ENCODE measurements at places on chromosomes 4 and X. TPM values are rescaled to one million over a fixed set of nuclear protein-coding genes. Genes with fewer than 3 reads are reported as not detected.

The ASMT gene
- 0.70 TPM for total RNA-seq

The LEF1 gene
- 175 TPM for total RNA-seq

The ESX1 gene
- not detected for total RNA-seq

The ADGRG4 gene
- not detected for total RNA-seq

The TET2 gene
- total RNA-seq = 43.1 TPM

The NWD2 gene
- not detected for total RNA-seq

The PABPC1L2B gene
- not detected for total RNA-seq

The MID1 gene
- 0.60 TPM for total RNA-seq

The CCDC158 gene
- not detected for total RNA-seq

GRCh38 chr4:138953961-138954371 is 61.6 kb upstream of the NOCT start:
- no peak for DNase-seq

GRCh38 chrX:120752431-120753082 is 122.7 kb upstream of the C1GALT1C1 start:
- DNase-seq = no peak

DNA sequence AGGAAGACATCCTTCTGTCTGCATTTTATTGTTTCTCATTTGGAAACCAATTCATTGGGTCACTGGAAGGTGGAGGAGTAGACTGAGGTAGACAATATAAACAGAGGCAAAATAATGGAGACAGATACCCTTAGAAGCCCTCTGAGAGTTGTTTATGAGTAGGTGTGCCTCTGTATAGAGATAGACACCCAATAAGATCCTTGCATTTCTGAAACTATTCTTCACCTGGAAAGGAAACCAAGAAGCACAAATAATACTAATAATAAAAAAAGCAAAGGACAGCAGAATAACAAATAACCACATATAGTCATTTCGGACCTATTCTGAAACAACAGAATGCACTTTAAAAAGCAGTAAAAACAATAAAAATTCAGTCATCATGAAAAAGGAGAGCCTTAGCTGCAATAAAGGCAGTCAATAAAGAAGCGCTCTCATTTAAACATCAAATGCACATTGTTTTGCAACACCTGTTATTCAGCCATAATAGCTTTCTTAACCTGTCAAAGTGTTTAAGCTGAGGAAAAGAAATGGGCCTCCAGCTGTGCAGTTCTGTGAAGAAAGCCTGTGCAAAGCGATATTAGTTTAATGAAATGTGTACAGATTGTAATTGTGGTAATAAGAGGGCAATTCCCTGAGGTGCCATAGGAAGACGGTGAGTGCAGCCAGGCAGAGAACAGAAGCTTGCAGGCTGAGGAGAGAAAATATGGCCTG is 904.2 kb downstream of the STPG2 start:
- no peak for DNase-seq

GRCh38 chr4:77579406-77580076 is 26.1 kb upstream of the CXCL13 start:
- DNase-seq = no peak

- no peak for DNase-seq
Observed at GRCh38 chr4:150289881-150290280, 211.6 kb downstream of the DCLK2 start.

DNA sequence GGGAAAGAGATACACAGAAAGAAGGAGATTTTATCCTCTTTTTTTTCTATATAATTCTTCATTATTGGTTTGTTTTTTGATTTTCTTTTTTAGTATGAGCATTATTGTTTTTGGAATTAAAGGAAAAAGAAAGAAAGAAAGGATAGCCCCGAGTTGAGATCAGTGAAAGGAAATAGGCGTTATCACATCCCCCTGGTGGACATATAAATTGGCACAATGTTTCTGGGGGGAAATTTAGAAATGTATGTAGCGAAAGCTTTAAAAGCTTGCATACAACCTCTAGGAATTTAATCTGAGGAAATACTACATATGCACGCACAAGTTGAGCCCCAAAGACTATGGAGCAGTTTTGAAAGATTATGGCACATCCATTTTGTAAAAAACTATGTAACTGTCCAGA is 226.3 kb upstream of the LDB2 start:
- no peak for DNase-seq

DNA sequence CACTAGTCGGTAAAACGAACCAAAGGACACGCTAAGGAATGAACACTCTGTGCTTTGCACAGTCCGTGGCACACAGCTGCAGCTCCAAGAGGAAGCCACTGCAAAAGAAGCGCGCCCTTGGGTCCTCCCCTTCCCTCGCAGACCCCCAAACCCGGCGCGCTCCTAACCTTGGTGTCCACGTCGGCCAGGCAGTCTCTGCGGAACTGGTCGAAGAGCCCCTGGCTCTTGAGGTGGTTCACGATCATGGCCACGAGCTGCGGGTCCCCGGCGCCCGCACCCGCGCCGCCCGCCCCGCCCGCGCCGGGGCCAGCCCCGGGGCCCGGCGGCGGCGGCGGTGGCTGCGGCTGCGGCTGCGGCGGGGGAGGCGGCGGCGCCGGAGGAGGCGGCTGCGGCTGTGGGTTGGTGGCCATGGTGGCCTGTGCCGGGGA is 333 bp downstream of the BOD1L1 start:
- peak; percentile 46 for DNase-seq

DNA sequence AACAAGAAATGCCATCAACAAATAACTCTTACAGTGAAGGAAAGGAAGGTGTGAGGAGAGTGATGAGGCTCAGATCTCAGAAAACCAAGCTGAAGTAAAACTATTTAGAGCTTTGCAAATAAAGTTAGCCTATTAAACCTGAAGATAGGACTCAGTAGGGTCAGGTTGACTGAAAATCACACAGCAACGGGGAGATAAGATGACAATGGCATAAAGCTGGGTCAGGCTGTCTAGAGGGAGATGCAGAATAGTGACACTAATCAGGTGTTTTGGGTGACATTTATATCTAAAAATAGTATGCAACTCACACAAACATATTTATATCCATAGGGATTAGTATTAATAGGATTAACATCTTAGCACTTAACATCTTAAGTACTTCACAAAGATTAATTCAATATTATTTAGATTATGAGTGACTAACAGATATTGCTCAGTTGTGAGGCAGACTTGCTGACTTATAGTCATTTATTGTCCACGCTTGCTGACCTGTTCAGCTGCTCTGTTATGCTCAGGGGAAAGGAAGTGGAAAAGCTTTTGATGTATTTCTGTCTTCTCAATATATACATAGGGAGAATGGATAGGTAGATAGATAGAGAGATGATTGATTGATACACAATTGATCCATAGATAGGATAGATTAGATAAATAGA is 130.7 kb upstream of the GUCY1A1 start:
- DNase-seq = no peak

- DNase-seq = no peak
Observed at GRCh38 chrX:31268359-31268758, 196.5 kb upstream of the FTHL17 start.

DNA sequence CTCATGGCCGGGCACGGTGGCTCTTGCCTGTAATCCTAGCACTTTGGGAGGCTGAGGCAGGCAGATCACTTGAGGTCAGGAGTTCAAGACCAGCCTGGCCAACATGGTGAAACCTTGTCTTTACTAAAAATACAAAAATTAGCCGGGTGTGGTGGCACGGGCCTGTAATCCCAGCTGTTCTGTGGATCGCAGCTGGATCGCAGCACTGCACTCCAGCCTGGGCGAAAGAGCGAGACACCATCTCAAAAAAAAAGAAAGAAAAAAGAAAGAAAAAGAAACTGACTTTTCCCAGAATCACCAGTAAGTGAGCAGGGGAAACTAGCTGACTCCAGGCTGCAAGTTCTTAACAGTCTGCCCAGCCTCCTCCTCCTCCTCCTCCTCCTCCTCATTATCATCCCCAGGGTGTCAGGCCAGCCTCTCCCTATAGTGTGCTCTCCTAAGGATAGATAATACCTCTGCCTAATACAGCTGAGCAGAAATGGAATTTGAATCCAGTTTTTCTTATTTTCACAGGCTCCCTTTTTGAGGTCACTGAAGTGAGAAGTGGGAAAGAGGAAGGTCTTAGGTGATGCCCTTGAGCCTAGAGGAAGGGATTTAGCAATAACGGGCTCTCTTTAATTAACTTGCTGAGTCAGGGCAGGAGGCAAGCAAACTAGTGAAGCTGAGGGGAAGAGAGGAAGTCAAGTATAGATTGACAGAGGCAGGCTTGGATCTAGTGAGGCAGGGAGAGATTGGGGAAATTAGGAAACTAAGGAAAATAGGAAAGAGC is 11.8 kb upstream of the ELF2 start:
- no peak for DNase-seq

GRCh38 chr4:48780865-48781214 is 761 bp upstream of the FRYL start:
- DNase-seq = peak; percentile 54

- DNase-seq = no peak
Observed at GRCh38 chr4:21447301-21448054, 501.1 kb downstream of the KCNIP4 start.

- no peak for DNase-seq
Observed at GRCh38 chrX:30488092-30488491, 89.5 kb downstream of the TASL start.

DNA sequence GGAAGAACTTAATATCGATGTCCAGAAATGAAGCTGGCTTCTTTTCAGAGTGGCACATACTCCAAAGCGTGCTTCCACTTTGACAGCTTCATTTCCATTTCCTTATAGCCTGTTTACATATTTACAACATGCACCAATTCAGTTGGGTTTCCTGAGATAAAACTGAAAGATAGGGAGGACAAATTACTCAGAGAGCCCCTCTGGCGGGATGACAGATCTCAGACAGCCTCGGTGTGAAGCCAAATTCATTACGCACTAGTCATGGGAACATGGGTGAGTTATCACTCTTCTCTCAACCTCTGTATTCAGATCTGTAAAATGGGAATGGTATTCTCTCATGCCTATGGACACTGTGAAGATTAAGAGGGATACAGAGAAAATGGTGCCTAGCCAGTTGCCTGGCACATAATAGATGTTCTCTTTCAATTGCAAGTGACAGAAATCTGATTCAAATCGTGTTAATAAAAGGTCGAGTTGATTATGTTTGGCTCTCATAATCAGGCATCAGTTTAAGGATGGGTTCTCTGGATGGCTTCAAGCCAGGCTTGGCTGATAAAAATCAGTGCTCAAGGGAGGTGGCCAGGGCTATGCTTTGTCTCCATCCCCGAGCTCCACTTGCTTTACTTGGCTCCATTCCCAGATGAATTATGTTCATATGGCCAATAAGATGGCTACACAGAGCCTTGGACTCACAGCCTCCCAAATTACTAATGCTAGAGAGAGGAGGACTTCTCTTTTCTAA is 132.2 kb upstream of the C1QTNF7 start:
- no peak for DNase-seq

DNA sequence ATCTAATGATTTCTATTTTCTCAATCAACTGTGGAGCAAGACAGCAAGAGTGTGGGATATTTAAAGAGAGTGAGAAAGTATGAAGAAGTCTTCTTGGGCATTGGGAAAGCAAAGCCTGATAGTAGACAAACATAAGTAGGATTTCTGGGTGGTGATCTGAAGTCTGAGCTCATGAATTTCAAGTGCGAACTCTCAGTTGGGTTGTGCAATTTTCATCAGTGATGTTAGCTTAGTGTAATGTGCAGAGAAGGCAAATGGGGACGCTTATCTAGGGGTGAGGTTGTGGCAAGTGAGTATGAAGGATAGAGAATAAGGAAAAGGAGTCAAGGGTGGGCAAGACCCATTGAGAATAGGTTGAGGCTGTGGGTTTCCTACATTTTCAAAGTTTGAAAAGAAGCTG is 23.7 kb downstream of the VGLL1 start:
- no peak for DNase-seq

DNA sequence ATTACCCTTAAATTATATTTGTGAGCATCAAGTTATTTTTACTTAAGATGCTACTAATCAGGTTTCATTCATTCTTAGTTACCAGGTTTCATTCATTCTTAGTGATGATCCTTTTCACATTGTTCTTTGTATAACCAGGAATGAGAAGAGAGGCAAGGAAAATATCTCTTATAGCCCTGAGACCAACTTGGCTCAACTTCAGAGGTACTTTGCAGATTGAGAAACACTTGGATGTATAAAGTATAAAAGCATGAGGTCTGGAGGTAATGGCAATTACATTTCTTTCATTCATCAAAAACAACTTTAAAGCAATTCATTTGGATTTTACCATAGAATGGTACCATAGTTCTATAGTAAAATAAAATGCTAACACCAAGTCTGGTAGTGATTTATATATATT is 231.0 kb downstream of the PRDM5 start:
- no peak for DNase-seq

DNA sequence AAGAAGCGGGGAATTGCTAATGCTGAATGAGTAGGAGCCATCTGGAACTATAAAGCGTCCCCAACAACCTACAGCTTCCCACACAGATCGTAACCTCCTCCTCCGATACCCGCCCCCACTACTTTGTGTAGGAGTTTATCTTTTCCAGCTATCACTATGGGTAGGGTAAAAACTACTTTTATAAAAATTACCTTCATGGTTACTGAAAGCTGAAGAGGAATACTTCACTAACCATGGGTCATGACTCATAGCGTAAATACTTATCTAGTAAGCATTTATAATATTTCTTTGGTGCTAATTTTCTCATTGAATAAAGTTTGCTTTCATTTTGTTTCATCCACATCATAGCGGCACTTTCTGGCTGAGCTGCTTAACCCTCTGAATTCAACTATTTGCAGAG is 79.4 kb upstream of the TNIP3 start:
- peak; percentile 14 for DNase-seq

GRCh38 chrX:104117759-104118158 is 5.4 kb downstream of the ZCCHC18 start:
- DNase-seq = no peak

DNA sequence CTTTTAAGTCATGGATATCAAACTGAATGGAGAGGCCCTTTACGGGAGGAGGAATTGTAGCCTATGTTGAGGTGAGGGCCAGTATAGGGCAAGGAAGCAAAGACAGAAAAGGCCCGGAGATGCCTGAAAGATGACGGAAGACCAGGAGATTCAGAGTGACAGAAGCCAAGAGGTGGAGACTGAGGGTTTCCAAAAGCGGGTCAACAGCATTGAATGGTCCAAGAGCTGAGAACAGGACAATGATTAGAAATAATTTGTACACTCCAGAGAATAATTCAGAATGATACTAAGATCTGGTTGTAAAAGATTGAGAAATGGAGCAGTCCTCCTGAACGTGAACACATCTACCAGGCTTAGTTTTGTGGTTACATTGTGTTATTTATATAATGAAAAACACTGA is 45.5 kb upstream of the ZNF518B start:
- DNase-seq = no peak

DNA sequence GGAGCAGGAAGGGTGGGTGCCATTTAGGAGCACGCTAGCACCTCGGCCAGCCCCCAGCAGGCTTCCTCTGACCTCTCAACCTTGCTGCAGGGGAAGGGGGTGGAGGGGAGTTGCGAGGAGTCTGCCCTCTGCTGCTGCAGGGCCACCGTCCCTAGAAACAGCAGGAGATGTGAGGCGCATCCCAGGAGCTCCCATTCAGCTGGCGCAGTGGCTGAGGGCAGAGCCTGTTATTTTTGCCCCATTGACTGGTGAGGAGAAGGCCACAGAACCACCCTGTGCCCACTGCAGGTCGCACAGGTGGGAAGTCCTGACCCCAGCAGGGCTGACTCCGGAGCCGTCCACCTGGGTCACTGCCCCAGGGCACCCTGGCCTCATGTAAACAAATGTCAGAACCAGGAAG is 8.0 kb downstream of the PDE6B start:
- DNase-seq = no peak
